ENCODE measurements at places on chromosomes 1 and 21.

GRCh38 chr1:65725064-65725463 lies 67.6 kb upstream of the PDE4B start:
- no peak for DNase-seq

DNA sequence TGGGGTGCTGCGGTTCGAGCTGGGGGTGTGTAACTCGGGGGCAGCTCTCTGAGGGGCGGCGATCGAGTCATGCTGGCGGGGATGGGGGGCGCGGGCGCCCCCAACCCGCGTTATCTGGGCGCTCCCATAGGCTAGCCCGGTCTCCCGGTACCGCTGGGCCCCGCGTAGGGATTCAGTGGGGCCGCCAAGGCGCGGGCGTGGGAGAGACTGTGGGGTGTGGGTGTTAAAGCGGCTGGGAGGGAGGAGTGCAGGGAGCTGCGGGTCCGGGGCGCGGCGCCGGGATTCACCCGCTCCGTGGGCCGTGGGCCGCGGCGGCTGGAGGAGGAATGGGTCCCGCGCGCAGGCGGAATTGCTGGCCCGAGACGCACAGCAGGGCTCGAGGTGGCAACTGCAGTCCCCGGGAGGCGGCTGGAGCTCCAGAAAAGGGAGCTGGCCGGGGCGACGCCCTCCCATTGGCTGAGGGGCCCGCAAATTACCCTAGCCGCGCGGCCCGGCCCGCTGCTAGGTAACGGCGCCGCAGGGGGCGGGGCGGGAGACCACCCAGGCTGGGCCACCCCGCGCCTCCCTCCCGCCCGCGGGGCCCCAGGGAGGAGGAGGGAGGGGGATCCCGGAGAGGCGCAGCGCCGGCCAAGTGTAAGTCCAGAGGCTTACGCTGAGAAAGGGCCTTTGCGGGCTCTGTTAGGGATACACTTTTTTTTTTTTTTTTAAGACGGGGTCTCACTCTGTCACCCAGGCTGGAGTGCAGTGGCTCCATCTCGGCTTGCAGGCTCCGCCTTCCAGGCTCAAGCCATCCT lies at the start of gene PTCH2:
Gene PTCH2 (minus strand): TSS at position 392 of the 794 bp plus-strand sequence. CDS start 321 bp downstream, at position 71.
- no peak for DNase-seq

DNA sequence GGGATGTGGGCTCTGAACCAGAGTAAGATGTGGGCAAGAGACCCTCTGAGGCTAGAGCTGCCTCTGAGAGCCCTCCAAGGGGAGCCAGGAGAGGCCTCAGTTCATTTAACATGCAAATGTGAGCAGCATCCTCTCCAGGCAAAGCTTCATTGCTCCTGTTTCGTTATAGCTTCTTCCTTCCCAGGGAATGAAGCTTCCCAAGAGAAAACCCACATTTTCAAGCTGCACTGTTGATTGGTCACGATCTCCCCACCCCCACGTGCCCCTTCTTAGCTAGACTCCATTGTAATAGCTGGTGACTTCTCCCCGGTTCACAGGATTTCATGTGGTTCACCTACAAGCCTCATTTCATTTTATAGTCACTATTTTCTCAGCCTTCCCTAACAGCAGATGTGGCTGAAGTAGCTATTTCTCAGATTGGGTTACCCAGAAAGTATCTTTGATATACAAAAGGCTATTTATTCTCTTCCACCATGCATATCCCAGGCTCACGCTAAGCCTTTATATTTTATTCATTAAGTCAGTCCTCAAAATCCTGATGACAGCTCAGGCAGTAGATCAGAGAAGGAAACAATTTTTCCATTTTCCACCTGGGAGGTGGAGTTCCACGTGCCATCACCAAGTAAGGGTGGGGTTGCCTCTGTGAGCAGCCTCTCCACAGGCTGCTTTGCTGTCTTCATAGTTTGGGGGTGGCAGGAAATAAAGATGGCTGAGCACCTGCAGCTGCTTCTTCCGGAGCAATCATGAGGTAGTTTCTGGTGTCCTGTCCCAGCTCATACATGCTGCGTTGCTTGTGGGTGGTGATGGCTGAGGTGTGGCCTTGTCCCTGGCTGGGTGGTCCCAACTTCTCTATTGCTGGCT lies 178.3 kb upstream of the RAB4A start:
- DNase-seq: no peak

DNA sequence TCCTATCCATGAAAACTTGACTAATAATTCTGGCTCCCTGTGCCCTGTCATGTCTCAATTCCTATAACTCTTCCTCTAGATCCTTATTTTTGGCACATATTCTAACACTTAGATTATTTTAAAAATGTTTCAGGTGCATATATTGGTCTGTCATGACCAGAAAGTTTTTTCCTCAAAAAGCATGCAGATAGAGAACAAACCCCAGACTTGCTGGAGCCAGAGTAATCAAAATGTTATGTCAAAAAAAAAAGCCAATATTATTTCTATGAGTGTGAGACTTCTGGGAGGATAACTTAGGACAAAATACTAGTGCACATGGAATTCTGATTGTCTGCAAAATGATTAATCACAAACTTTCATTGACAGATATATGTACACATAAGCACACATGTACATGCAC lies 135.1 kb upstream of the MROH9 start:
- no peak for DNase-seq

GRCh38 chr1:113391649-113392271 lies 1.4 kb downstream of the MAGI3 start:
- DNase-seq: no peak

- DNase-seq: no peak
Measured at GRCh38 chr1:1115136-1115785, 628 bp downstream of the C1orf159 start.

GRCh38 chr1:225897595-225898514 lies 8.9 kb upstream of the LEFTY1 start:
- DNase-seq: no peak

- no peak for DNase-seq
Measured at GRCh38 chr1:200838676-200839445, 33.9 kb upstream of the GPR25 start.

DNA sequence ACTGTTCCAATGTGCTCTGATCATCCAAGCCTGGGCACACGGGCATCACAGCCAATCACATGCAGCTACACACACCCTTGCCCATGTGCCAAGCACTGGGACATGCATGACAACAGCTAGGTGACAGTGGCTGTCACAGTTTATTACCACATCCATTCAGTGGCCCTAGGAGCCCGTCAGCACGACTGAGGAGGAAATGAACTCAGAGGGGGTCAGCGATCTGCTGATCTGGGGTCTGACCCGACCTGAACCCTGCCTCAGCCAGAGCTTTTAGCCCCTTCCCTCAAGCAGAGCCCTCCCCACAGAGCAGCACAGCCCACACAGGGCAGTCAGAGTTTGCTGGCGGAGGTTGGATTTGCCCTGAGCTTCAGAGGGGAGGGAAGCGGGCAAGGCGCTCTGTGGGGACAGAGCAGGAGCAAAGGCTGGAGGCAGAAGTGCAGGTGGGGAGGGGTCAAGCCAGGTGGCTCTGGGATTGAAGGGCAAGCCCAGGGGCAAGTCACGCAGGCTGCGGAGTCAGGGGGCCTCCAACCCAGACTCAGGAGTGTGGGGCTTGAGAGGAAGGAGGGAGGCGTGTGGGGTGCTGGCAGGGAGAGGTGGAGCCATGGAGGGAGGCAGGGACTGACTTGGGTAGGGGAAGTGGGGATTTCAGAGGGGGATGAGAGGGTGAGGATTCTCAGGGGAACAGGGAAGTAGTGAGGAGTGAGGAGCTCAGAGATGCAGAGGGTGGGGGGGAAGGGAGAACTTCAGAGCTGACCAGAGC lies 10.4 kb downstream of the SH3BGRL3 start:
- no peak for DNase-seq

- DNase-seq: no peak
Measured at GRCh38 chr1:31643976-31644559, 608 bp downstream of the PEF1 start.

Data from KG1 (cell line).